ENCODE measurements at places on chromosomes 4 and X. TPM values are rescaled to one million over a fixed set of nuclear protein-coding genes. Genes with fewer than 3 reads are reported as not detected.

GPC3 gene
- 0.15 TPM for total RNA-seq

CLTRN gene
- 0.36 TPM for total RNA-seq

DGAT2L6 gene
- not detected for total RNA-seq

DCAF12L1 gene
- total RNA-seq: 2.0 TPM

SUV39H1 gene
- total RNA-seq: 5.8 TPM

GUCY1A1 gene
- not detected for total RNA-seq

NAP1L5 gene
- 9.0 TPM for total RNA-seq

Measured in melanocyte of skin (primary cell).